ENCODE measurements at places on chromosomes 2 and 18. TPM values are rescaled to one million over a fixed set of nuclear protein-coding genes. Genes with fewer than 3 reads are reported as not detected.

BOLL gene
- not detected for total RNA-seq

TRIM54 gene
- total RNA-seq = not detected

GRCh38 chr18:52475325-52475724, 135.3 kb downstream of the DCC start:
- DNase-seq = no peak

- no peak for DNase-seq
Measured at GRCh38 chr2:236915726-236916125, 170.0 kb upstream of the COPS8 start.

GRCh38 chr2:69954084-69954483, 7.3 kb downstream of the ASPRV1 start:
- no peak for DNase-seq

DNA sequence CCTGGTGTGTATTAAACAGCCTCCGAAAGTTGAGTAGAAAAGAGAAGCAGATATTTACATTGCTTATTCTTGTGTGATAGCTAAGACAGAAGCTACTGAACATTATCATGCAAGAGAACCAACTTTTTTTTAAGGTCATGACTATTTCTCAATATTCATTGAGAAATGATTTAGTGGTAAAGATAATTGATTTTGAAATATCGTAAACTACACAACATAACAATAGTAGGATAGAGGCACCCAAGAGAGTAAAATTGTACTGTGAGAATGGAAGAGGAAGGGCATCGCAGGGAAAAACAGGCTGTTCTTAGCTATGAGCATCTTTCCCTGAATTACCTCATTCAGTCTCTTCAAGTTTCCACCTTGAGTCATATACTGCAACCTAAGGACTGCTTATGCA, 25.2 kb downstream of the HRH4 start:
- no peak for DNase-seq

GRCh38 chr2:71932037-71932779, 215.5 kb downstream of the CYP26B1 start:
- no peak for DNase-seq

DNA sequence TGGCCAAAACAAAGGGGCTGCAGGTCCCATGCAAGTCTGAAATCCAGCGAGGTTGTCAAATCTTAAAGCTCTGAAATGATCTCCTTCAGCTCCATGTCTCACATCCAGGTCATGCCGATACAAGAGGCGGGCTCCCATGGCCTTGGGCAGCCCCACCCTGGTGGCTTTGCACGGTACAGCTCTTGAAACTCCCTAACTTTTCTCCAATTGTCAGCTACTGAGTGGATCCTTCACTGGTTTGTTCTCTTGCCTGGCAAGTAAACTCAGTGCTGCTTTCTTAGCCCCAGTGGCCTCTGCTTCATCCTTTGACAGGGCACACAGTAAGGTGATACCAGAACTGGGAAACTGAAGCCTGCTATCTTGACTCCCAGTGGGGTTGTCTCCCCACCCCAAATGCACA, 26.3 kb downstream of the SERPINB13 start:
- DNase-seq = no peak

DNA sequence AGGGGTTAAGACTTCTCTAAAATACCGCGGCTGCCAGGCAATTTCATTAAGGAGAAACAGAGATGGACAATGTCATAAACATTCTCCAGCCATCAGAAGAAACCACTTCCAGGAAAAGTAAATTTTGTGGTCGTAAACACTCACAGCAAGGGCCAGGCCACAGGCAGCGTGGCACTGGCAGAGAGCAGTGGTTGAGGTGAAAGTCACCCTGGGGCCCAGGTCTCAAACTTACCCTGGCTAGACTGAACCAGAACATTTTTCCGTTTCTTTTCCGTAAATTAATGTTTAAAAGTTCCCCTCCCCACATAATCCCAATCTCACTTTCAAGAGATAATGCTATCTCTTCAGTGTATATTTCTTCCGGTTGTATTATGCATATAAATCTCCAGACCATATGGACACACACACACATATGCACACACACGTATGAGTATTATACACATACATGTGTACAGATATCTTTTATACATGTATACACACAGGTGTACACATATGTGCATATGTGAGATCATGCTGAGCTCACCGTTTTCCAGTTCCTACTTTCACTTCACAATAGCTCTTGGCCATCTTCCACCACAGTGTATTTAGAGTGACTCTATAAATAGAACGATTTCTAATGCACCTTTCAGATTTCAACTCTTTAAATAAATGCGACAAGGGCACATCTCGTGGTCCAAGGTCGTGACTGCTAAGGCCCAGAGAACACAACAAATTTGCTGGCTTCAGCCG, 90.1 kb downstream of the MALT1 start:
- no peak for DNase-seq

DNA sequence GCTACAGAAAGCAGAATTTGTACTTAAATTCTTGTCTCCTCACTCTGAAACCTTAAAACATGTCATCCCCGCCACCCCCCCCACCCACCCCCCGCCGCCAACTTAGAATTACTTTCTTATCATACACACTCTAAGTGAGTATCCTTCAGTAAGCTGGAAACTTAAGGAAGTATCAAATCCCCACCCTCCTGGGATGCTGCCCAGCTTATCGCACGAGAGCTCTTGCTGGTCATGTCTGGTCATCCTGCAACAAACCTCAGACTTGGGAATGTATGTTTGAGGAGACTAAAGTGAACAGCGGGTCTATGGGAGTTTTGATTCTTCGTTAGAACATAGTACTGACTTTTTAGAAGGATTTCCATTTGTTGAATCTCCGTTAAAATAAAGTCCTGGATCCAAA, 203.3 kb downstream of the PTGR3 start:
- no peak for DNase-seq

- DNase-seq = no peak
Measured at GRCh38 chr2:239354132-239354790, 46.6 kb downstream of the HDAC4 start.
